Activated T-cell treated with anti-CD3 and anti-CD28 coated beads, Interleukin-2, amount 50 U/mL, for 24 hours (primary cell): ENCODE measurements at places on chromosomes 3 and 15.

DNA sequence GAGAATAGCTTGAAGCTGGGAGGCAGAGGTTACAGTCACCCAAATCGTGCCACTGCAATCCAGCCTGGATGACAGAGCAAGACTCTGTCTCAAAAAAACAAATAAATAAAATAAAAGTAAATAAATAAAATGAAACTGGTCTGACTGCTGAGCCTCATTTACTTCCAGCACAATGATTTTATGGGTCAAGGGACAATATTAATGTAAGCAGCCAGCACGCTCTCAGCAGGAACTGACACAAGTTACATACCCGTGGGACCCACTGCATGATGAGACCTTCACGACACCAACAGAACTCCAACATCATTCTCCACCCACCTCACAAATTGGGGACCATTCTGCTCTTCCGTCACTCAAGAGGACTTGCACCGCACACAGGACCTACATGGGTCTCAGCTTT is 230.3 kb downstream of the MAGI1 start:
- no peak for DNase-seq

- no peak for DNase-seq
These were observed 265.4 kb upstream of the HES1 start for GRCh38 chr3:193870376-193871219.

GRCh38 chr15:64426845-64427465 is 33.4 kb upstream of the ZNF609 start:
- no peak for DNase-seq

DNA sequence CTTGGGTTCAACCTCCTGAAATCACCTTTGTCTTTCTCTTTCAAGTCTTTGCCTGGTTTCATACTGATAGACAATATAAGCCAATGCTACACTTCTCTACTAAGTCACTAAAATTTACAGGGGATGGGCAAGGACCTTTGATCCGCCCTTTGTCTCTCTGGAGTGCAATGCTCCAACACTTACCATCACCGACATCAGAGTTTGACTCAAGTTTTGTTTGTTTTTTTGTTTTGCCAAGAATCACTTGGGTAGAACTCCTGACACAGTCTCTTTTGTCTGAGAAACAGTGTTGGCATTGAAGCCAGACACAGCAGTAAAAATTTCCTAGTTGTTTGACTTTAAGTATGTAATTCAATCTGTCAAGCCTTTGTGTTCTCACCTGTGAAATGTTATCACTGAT is 29.3 kb downstream of the NFKBIZ start:
- no peak for DNase-seq

DNA sequence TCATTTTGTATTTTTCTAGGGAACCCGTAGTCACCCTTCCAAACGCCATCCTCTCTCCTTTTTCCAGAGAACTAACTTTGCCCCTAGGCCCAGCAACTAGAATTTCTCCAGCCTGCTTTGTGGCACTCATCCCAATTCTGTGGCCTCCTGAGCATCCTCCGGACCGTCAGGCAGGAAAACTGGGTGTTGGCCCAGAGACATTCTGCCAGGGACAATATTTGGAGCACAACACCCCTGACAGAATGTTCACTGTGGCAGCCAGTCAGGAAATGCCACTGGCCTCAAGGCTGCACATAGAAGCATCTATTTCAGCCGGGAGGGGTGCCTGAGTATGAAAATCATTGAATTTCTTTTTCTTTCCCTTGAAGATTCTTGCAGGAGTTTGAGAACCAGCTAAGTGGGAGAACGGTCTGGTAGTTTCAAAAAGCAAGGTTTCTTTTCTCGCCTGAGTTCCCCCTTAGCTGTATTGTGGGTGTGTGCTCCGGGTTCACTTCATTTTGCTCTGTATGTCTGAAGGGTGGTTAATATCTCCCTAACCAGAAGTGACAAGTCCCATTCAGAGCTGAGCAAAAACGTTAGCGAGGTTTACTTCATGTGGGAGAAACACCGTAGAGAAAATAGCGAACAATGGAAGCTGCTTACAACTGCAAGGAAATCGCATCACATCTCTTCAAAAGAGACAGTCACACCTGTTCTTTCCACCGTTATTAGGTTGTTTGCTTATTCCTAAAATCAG is 108.1 kb upstream of the TPM1 start:
- DNase-seq = no peak

DNA sequence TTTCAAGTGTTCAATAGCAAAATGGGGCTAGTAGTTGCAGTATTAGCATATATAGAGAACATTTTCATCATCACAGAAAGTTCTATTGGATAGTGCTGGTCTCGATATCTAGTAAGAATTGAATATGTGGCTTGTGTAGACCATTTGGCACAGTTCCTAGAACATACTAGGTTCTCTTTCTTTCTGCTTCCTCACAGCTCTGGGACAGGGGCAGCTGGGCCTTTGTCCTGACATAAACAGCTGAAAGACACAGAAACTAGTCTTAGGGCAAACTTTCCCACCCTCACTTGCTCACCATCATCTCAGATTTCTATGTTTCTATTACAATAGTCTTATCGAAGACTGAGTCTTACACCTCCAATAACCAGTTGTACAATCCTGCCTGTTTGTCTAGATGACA is 63.7 kb upstream of the DLG1 start:
- DNase-seq = no peak

GRCh38 chr15:66700412-66700801 is 1.6 kb upstream of the SMAD6 start:
- DNase-seq = no peak

GRCh38 chr15:56600380-56600779 is 132.9 kb downstream of the ZNF280D start:
- DNase-seq = no peak

GRCh38 chr15:57165992-57166391 is 210.3 kb upstream of the CGNL1 start:
- no peak for DNase-seq

DNA sequence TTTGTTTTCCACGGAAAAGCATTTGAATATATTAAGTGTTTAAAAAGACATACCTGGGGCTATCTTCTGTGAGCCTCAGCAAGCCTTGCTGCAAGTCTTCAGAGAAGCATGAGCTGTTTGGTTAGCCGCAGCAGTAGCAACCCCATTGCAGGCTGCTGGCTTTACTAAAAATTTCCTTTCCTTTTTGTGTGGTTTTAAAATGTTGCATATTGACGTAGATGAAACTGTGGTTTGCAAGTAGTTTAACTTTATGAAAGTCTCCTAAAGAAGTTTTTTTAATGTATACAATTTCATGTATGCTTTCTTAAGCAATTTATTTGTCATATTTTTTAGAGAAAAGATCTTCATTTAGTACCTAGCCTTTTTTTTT is at the start of gene GPR171:
Gene GPR171 (minus strand): TSS at position 166 of the 370 bp plus-strand sequence. CDS start 3,830 bp downstream, outside the sequence.
- peak; percentile 62 for DNase-seq

- DNase-seq = no peak
These were observed 85.9 kb upstream of the FNDC3B start for GRCh38 chr3:171953301-171954022.

DNA sequence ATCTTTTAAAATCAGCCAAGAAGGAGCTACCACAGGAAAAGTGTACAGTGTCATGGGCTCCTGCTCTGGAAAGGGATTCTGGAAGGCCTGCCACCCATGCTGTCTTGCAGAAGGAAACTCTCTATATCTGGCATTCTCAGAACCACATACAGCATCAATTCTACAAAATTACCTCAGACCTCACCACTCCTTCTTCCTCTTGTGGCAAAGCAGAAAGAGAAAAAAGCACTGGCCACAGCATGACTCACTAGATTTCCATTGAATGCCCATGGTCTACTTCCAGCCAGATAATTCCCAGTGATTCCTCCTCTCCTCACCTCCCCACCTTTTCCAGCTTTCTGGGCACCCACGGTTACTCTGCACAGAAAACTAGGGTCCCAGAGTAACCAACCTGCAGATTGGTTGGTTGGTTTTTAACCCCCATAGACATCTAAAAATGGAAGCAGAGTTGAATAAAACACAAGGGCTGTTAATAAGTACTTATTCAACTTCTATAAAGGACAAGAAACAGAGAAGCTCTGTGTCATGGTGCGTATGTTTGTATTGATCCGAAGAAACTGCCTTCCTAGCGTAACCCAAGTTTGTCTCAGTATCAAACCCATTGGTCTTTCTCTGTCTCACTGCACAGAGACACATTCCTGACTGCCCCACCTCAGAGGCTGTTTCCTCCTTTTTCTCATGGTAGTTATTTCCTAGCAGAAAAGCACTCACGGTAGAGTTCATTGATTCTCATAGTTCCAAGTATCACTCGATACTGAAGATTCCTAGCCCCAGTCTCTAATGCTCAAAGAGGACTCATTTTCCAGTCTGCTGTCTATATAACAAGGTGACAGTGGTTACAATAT is 67.7 kb downstream of the LDHAL6B start:
- DNase-seq = no peak

GRCh38 chr15:94080416-94080815 is 150.9 kb upstream of the MCTP2 start:
- no peak for DNase-seq

GRCh38 chr3:48013288-48013980 is 2.8 kb downstream of the MAP4 start:
- no peak for DNase-seq

GRCh38 chr15:81562986-81563385 is 189.0 kb upstream of the TMC3 start:
- no peak for DNase-seq

GRCh38 chr3:148175214-148175613 is 522.5 kb upstream of the AGTR1 start:
- no peak for DNase-seq

DNA sequence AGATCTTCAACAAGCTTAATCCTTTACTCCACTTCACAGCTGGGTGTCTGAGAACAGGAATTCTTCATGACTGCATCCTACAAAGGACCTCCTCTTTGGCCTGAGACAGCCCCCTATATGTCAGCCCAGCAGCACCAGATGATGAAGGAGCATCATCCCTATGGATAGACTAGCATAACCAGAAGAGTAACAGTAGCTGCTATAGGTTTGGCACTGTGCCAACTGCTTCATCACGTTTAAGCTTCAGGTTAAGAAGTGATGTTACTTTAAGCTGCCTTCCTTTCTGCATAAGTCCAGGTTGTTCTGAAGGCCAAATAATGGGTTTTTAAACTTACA is 50.6 kb downstream of the CMSS1 start:
- DNase-seq = no peak

- DNase-seq = no peak
These were observed 49.0 kb downstream of the NKIRAS1 start for GRCh38 chr3:23867838-23868237.

GRCh38 chr3:182226995-182227394 is 515.3 kb downstream of the SOX2 start:
- DNase-seq = no peak

DNA sequence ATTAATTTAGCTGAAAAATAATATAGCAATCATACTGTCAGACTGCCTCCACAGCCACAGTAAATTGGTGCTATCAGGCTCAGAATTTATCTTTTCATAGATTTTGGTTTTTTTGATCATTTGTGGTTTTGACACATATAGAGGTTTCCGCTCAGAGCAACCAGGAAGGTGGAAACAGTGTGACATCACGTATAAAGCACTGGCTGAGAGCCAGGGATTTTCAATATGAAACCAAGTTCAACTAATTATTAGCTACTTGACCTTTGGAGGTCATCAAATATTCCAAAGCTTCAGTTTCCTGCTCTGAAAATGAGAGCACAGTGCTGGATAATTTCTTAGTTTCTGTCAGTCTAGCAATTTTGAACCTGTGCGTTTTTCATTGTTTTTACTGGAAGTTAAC is 433.8 kb upstream of the SUCLG2 start:
- no peak for DNase-seq

DNA sequence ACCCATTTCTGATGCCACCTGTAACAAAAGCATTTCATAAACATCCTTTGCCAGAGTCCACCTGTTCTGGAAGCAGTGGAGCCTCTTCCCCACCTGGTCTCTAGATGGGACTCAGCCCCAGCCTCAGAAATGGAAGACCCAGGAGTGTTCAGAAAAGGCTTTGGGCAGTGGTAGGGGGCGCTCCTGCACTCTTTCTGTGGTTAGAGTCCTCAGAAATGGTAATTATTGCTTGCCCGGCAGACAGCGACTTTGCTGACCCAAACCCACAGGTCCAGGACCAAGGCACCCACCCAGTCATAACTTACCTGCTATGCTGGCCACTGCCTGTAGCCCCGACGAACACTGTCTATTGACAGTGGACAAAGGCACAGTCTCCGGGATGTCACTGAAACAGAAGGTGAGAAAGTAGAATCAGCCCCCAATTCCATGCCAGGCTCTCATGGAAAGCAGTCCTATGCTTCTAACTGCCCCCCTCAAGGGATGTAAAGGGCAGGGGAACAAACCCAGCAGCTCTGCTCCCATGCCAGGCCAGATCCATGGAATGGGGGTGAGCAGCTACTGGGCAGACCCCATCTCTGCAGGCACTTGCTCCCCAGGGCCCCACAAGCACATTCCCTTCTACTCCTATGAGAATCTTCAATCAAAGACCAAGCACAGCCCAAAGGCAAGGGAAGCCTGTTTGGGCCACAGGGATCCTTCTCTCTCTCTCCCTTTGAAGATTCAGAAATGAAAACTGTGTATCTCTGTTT is 5.1 kb downstream of the ACAA1 start:
- peak; percentile 41 for DNase-seq

GRCh38 chr3:187804120-187804744 is 59.0 kb upstream of the BCL6 start:
- no peak for DNase-seq

- no peak for DNase-seq
These were observed 237.2 kb upstream of the ADAMTS9 start for GRCh38 chr3:64924961-64925360.

DNA sequence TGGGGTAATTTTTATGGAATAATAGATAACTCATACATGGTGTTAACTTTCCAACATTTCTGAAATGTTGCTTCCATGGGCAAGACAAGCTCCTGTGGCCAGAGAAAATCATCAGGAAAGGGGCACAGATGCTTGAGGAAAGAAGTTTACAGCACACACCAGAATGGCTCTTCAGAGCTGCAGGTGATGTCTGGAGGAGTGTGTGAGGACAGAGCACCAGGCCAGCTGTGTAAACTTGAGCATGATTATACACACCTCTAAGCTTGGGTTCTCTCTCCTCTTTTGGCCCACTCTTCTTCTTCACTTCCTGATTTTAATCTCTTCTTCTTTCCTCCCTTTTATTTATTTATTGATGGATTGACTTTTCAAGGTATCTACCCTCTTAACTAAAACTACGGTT is 676.0 kb downstream of the GRM7 start:
- no peak for DNase-seq

DNA sequence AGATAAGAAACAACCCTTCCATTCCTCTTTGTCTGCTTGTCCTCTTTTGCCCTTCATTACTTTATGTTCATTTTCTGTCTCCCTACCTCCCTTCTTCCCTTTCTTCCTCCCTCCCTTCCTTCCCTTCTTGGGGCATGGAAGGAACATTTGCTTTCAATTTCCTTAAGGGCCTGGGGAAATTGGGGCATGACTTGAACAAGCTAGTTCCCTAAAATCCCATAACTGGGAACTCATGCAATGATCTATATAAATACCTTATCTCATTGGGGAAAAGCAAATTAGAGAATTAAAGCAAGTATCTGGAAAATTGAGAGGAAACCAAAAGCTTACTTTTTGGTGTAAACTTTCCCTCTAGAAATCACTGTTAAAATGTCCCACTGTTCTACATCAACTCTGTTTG is 35.7 kb downstream of the BOC start:
- no peak for DNase-seq
